Posterior cingulate gyrus (tissue), 11 donors: ENCODE measurements at places on chromosomes 7 and 10.

DNA sequence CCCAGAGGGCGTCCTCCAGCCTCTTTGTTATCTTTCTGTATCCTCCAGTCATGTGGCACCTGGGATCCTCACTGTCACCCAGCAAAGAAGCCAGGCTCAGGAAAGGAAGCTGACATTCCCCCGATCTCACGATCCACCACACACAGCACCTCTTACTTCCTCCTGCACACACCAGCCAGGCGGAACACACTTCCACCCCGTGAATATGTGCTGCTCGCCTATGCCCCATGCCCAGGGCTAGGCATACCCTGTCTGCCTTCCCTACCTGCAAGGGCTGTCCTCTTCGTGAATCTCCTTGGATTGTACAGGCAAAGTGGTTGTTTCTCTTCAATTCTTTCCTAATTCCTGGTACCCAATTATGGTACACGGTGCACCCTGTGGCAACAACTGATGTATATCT, 191.0 kb downstream of the TNS3 start:
- DNase-seq, result no peak

GRCh38 chr10:97731346-97732051, 5.4 kb upstream of the ZFYVE27 start:
- peak; percentile 77 for DNase-seq

DNA sequence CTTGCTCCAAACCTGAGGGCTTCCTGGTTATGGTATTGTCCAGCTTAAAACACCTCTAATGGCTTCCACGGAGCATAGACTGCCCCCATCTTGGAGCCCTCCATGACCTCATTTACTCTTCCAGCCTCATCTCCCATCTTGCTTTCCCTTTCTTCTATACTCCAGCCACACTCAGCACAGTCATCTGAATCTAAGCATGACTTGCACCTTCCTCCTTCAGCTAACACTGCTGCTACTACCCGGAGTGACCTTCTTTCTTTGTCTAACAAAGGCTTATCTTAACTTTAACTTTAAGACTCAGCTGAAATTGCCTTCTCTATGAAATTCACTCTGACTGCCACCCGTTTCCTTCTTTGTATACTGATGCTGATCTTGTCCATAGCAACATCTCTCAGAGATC, 135.1 kb downstream of the FAM107B start:
- no peak for DNase-seq

GRCh38 chr7:105021967-105022366, 8.0 kb downstream of the KMT2E start:
- DNase-seq, result no peak

DNA sequence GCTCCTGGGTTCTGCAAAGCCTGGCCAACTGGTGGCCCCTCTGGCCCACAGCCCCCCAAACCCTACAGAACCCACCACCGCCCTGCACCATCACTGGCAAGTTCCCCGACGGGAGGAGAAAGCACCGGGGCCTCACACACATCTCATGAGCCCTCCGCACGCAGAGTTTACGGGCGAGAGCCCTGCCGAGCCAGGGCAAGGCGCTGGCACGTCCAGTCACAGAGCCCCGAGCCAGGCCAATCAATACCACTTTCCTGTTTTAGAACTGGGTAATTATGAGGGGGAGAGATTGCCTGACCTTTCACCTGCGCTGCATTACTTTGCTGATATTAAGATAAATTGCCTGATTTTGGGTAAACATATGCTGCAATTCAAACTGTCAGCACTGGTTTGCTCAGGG, 113.3 kb downstream of the EBF3 start:
- DNase-seq, result no peak

GRCh38 chr10:112817981-112818777, 131.9 kb upstream of the TCF7L2 start:
- DNase-seq, result no peak

GRCh38 chr10:62059217-62059920, 157.9 kb downstream of the ARID5B start:
- DNase-seq, result no peak

DNA sequence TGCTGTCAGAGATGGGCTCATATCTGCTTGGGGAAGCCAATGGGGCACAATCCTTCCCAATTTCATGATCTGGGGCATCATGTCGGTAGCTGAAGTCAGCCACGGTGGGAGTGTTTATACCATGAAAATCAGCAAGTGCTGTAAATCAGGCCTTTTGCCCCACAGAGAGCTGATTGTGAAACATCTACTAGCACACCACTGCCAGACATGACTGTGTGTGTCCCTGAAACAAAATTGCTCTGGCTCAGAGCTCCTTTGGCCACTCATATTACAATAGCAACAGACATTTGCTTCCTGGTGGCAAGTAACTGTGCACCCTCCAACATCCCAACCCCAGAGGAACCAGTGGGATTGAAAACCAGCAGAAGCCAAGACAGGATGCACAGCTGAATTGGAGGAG, 23.7 kb downstream of the GPR26 start:
- no peak for DNase-seq

DNA sequence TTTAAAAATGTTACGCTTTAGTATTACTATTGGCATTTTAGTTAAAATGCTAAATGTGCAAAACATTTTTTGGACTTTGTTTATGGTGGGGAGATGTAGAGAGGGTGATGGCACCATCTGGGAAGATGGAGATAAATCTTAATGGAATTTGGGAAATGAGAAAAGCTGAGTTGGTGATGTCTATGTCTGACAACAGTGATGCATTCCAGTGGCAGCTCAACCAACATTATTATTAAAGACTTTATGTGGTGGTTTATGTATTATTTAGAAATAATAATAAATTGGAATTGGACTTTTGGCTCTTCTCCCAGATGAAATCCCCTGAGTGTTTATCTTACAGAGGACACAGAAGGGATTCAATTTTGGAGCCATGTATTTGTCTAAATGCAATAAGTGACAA, 77.6 kb downstream of the SEC23IP start:
- DNase-seq, result no peak

DNA sequence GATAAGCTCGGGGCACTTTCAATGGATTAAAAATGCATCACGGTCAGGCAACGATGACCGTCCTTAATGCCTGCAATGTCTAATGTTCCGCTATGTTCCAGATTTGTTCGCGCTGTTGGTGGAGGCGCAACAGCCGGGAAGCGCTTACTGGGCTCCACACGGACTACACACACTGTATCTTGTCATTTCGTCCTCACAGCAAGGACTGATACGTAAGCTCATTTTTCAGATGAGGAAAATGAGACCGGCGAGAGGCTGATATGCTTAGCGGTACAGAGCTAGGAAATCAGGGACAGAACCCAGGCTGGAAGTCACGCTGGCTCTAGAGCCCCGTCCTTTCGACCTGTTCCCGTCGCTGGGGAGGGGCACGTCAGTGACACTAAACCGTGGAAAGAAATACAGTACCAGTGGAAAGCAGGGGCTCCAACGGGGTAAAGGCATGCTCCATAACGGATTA, 670 bp downstream of the TPK1 start:
- DNase-seq, result peak; percentile 82

GRCh38 chr7:84532196-84532595, 337.6 kb upstream of the SEMA3A start:
- no peak for DNase-seq
